ENCODE measurements at places on chromosomes 6 and 20. TPM values are rescaled to one million over a fixed set of nuclear protein-coding genes. Genes with fewer than 3 reads are reported as not detected.
A peak's percentile ranks its signal among the peaks of the same experiment; 100 is the strongest.

The TAAR5 gene
- total RNA-seq: not detected

The PPP1R16B gene
- not detected for total RNA-seq

The ENPP5 gene
- total RNA-seq: 1.5 TPM

The HRH3 gene
- total RNA-seq: not detected

The SCP2D1 gene
- total RNA-seq: not detected

The OGFRL1 gene
- 34.0 TPM for total RNA-seq

The C20orf141 gene
- not detected for total RNA-seq

GRCh38 chr6:127464161-127464880, 5.1 kb upstream of the KIAA0408 start:
- DNase-seq: no peak

DNA sequence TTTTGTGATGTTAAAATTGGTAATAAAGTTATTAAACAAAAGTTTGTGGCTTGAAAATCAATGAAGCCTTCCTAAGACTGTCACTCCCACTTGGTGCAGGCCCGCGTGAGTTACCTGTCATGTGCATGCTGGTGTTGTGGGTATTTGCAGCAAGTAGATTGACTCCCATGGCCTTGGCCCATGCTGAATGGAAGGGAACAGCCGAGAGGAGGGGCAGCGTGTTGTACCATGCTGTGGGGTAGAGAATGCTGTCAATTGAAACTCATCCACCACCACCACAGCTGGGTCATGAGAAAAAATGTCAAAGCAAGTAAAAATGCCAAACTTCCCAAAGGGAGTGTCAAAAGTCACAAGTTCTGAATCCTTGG, 12.7 kb upstream of the VNN1 start:
- no peak for DNase-seq

DNA sequence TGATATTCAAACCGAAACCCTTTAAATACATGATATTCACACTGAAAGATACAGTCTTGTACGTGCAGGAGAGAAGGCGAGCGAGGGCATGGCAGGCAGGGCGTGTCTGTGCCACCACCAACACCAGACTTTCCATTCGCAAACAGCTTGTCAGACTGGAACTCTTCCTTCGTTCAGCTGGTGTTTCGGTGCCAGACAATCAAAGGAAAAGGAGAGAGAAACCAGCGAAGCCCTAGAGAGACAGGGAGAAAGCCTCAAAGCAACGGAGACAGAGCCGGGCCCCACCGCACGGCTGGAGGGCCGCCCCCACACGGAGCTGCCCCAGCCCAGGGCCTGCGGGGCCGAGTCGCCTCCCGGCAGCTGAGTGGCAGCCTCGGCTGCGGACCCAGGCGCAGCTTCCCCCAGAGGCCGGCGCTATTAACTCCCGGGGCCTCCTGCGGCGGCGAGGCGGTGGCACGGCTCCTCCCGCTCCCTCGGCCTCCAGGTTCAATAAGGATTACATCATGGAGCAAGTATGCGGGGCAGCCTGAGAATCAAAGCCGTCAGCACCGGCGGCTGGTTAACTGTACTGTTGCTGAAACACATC, 32.1 kb upstream of the NR2E1 start:
- peak; percentile 36 for DNase-seq

DNA sequence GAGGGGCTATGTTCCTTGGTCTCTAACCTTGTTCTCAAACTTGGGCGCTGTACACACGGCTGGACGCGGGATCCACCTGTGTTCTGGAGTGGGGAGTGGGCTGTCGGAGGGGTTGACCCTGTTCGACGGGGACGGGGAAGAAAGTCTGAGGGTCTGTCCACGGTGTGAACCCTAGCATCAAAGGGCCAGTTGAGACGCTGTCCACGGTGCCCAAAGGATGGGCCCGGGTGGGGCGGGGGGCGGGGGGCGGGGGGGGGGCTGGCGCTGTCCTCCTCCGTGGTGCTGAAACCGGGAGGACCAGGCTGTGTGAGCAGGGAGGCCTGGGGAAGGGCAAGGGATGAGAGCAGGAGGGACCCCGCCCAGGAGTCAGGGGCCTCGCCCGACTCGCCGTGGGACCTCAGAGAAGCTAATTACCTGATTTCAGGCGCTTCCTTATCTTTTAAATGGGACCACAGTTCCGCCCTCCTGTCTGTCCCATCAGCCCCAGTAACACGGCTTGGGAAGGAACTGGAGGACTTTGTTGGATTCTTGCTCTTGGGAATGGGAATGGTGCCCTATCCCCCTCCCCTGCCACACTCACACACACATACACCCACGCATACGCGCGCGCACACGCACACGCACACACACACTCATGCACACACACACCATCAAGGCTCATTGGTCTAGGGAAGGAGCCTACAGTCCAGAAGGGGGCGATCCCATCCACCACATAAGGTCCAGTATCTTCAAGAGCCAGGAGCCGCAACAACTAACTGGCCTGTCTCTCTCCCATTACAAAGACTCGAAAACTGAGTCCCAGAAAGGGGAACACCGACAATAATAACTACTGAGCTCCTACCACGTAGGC, 1.0 kb upstream of the VSTM2L start:
- DNase-seq: peak; percentile 40

GRCh38 chr6:162873537-162873936, 145.8 kb downstream of the PACRG start:
- no peak for DNase-seq

DNA sequence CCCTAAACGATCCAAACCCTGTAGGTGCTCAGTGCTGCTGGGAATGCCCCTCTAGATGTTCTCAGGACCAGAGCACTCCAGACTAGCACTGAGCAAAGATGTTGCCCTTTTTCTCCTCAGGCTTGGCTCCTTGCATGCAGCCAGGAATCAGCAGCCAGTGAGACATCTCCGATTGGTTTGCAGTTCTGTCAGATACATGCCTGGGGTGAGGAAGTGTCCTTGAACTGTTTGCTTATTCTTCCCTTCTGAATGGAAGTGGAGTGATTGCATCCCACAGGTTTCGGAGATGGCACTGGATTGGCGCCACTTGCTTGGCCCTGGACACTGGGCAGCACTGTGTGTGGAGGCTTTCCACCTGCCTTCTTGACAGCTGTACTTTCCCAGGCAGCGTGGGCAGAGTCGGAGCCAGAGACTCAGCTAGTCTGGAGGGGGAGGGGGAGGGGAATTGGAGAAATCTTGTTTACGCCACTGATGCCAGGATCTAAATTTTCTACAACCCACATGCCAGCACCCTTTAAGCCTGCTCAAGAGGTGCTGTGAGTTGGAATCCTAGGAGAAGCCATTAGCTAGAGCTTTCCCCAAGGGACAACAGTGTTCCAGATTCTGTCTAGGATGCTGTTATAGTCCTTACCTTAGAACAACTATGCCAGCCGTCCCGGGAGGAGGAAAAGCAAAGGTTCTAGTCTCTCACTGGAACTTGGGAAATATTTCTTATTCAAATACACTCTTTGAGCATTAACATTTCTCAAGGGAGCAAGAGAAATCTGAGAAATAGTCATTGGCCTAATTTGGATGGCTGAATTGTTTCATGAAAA, 49.2 kb upstream of the SASH1 start:
- no peak for DNase-seq

DNA sequence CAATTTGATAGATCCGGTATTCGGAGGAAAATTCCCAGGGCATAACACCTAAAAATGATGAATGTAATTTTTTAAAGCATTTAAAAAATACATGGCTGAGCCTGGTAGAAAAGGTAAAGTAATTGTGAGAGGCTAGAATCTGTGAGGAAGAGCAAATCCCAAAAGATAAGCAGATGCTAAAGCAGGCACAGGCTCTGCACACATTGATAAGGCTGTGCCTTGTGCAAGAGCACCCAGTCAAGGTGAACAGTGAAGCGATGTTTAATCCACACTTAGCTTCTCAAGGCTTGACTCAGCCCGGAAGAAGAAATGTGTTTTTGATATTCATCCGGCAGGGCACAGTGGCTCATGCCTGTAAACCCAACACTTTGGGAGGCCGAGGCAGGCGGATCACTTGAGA, 5.1 kb upstream of the EPB41L2 start:
- no peak for DNase-seq

Measured in epithelial cell of proximal tubule (primary cell).